T-helper 9 cell (primary cell): ENCODE measurements at places on chromosomes 1 and 21.

DNA sequence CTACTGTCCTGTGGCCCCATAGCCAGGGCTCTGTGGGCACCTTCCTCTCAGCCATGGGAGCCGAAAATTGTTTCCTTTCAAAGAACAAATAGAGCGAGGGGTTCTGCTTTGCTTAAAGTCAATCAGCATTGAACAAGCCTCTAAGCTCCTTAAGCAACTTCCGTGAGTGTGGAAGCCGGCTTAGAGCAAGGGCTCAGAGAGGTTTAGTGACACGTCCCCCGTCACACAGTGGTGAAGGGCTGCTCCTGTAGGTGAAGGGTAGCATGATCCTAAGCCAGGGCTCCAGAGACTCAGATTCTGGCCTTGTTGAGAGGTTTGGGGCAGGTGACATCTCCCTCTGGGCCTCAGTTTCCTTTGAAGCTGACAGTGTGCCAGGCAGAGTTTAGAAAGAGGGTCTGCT lies 94.0 kb upstream of the WNT4 start:
- no peak for DNase-seq

DNA sequence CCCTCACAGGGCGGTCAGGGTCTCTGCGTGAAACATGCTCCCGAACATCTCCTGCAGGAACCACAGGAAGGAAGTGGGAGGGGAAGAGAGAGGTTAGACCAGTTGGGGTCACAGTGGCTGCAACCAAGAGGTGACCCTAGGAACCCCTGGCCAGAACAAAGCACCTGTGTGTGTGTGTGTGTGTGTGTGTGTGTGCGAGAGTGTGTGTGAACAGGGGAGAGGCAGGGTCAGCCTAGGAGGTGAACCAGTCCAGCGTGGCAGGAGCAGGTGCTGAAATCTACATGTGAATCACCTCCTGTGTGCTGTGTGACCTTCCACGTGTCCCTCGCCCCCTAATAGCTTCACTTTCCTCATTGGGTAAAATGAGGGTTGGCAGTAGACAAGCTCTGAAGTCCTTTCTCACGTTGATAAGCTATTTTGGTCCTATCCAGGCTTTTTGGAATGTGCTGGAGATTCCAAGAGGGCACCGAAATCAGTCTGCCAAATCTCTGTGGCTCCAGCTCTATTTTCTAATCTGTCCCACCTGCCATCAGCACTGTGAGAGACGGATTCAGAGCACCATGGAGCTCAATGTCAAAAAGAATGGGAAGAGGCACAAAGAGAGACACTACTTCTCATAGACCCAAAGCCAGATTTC lies 27.8 kb downstream of the SLC26A9 start:
- no peak for DNase-seq

GRCh38 chr1:42924851-42925760 lies 33.6 kb downstream of the SLC2A1 start:
- no peak for DNase-seq

- DNase-seq = no peak
These were observed 70.7 kb downstream of the ACBD6 start for GRCh38 chr1:180431683-180432082.

- DNase-seq = no peak
These were observed 21.0 kb downstream of the HSPA13 start for GRCh38 chr21:14361958-14362357.

DNA sequence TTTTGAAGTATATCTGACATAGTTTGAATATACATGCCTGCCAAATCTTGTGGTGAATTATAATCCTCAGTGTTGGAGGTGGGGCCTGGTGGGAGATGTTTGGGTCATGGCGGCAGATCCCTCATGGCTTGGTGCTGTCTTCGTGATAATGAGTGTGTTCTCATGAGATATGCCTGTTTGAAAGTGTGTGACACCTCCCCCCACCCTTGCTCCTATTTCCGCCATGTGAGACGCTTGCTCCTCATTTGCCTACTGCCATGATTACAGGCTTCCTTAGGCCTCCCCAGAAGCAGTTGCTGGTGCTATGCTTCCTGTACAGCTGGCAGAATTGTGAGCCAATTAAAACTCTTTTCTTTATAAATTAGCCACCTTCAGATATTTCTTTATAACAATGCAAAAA lies 436.6 kb upstream of the BEND5 start:
- DNase-seq = no peak

DNA sequence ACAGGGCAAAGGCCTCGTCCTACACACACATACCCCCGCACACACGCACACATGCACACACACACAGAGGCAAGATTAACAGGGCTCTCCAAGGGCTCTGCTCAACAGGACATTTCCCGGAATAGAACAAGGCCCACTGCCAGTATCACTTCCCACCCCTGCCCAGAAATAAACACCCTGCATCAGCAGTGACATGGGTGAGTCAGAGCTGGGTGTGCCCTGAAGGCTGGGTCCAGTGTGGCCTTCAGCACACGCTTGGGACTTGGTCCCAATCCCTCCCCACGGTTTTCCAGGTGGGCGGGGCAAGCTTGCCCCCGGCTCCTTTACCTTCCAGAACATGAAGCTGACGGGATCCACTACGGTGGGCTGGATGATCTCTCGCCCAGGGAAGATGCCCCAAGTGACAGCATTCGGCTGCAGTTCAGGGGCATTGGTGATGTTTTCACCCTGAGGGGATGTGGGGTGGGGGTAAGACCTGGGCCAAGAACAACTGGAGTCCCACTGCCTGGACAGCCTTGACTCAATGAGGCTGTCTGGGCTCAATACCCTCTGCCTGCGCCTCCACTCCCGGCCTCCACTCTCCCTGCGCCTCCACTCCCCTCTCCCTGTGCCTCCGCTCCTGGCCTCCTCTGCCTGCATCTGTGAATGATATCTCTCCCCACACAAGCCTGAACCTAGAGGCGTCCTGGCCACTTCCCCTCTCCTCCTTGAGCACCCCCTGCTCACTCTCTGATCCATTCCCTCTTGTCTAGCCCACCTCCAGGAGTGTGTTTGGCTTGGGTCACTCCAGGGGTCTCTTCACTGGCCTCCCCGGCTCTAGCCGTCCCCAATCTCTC lies 14.7 kb downstream of the MTHFR start:
- DNase-seq = no peak

DNA sequence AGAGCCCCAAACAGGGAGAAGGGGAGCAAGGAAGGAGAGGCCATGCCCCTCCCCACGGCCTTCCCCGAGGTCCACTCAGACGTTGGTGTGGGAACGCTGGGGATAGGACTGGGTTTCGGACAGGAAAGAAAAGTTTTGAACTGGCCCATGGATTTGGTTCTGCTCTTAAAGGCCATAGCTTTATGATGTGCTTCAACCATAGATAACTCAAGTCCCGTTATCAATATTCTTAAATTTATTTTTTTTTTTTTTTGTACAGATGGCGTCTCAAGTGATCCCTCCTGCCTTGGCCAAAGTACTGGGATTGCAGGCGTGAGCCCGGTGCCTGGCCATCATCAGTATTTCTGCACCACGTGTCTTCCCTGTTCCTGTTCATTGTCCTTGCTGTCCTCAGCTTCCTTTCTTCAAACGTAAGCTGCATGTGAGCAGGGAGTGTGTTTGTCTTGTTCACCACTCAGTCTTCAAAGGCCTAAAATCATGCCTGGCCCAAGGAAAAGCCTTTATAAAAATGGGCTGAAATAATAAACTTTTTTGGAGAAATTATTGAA lies 820 bp upstream of the KRTAP10-1 start:
- no peak for DNase-seq

- no peak for DNase-seq
These were observed 42.9 kb downstream of the CRYAA start for GRCh38 chr21:43211760-43212115.

DNA sequence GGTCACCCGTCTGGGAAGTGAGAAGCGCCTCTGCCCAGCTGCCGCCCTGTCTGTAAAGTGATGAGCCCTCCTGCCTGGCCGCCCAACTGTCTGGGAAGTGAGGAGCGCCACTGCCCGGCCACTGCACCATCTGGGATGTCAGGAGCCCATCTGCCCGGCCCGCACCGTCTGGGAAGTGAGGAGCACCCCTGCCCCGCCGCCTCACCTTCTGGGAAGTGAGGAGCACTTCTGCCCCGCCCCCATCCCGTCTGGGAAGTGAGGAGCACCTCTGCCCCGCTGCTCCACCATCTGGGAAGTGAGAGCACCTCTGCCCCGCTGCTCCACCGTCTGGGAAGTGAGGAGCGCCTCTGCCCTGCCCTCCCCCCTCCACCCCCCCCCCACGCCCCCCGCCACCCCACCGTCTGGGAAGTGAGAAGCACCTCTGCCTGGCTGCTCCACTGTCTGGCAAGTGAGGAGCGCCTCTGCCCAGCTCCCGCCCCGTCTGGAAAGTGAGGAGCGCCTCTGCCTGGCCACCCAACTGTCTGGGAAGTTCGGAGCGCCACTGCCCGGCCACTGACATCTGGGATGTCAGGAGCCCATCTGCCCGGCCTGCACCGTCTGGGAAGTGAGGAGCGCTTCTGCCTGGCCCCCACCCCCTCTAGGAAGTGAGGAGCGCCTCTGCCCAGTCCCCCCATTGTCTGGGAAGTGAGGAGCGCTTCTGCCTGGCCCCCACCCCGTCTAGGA lies 4.5 kb upstream of the ZZZ3 start:
- DNase-seq = no peak

DNA sequence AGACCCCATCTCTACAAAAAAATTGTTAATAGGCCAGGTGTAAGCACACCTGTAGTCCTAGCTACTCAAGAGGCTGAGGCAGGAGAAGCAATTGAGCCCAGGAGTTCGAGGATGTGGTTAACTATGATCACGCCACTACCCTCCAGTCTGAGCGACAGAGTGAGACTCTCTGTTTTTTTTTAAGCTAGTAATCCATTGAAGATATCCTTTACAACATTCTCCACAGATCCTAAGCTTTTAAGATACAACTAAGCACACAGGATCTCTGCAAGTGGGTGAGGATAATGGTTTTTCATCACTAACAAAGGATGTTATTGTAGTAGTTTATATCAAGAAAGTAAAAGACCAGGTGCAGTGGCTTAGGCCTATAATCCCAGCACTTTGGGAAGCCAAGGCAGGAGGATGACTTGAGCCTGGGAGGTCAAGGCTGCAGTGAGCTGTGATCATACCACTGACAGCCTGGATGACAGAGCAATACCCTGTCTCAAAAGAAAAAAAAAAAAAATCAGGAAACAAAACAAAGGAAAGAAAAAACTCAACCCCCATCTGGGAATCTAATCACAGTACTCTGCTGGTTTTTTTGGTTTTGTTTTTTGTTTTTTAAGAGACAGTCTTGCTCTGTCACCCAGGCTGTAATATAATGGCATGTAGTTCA lies 166.1 kb downstream of the RERE start:
- DNase-seq = no peak

DNA sequence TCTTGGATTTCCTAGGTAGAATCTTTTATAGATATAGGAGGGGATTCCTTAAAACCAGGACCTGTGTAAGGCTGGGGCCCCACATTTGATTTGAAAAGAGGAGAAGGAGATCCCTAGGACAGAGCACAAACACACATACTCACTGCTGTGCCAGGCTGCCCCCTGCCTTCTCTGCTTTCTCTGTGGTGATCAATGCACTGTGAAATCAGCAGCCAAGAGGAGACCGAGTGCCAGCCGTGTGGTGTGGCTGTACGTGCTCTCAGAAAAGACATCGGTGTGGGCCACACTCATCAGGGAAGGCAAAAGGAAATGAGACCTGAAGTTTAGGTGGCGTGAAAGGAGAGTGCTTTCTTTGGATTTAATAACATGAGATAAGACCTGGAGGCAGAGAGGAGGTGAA lies 194.2 kb downstream of the ZSCAN20 start:
- DNase-seq = no peak

- no peak for DNase-seq
These were observed 82.7 kb downstream of the KCND3 start for GRCh38 chr1:111906816-111907215.

DNA sequence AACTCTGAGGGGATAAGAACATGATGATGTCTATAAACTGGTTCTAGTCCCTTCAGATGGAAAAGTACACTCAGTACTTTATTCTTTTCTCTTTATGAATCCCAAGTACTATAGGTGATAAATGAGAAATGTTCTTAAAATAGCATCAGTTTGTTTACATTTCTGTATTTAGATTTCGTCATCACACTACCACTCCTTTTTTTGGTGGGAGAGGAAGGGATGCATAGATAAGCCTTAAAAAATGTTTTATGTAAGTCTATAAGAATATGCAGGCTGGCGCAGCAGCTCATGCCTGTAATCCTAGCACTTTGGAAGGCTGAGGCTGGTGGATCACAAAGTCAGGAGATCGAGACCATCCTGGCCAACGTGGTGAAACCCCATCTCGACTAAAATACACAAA lies 144.8 kb downstream of the USP25 start:
- no peak for DNase-seq

DNA sequence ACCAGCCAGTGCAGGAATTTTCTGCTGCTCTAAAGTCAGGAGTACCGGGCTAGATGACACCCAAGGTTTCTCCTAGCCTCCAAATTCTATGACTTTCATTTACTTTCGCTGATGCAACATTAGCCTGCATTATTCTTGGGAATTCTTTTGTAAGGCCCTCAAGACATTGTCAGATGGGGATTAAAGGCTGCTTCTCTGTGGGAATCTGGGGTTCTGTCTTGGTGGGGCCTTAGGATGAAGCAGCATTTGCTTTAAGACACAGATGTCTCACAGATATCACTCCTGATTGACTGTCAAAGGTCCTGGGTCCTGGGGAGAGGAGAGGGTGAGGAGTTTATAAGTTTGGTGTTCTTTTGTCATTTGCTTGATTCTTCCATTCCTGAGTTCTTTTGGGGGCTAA lies 11.6 kb downstream of the PKP1 start:
- no peak for DNase-seq

DNA sequence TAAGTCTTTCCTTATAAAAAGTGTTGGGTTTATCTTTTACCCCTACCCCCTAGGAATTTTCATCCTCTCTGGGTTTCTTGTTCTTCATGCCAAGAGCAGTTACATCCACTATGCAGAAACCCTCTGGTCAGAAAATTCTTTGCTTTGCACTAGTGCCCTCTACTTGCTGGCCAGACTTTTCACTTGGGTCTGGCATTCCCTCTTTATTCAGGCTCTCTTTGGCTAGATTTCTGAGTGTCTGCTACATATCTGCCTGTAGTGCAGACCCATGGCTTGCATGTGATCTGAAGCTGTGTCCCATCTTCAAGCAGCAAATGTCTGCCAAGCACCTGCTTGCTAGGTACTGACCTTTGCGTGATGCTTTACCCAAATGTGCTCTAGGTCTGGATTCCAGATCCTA lies 237.0 kb downstream of the GPATCH2 start:
- DNase-seq = no peak

- DNase-seq = no peak
These were observed 6.3 kb downstream of the RABGAP1L start for GRCh38 chr1:174165471-174166137.

DNA sequence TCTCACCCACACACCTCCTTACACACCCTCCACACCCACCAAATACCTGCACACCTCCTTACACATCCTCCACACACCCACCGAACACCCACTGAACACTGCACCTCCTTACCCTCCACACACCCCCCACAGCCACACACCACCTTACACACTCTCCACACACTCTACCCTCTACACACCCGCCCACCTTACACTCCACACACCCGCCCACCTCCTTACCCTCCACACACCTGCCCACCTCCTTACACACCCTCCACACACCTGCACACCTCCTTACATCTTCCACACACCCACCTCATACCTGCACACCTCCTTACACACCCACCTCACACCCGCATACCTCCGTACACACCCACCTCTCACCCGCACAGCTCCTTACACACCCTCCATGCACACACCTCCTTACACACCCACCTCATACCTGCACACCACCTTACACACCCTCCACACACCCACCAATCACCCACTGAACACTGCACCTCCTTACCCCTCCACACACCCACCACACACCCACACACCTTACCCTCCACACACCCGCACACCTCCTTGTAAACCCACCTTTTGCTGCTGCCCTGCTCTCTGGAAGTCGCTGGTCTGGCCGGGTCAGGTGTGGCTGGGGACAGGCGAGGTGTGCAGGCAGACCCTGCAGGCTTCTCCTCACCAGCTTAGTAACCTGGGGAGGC lies 38.5 kb downstream of the COQ8A start:
- DNase-seq = no peak
